ENCODE measurements at places on chromosomes 7 and 10.

DNA sequence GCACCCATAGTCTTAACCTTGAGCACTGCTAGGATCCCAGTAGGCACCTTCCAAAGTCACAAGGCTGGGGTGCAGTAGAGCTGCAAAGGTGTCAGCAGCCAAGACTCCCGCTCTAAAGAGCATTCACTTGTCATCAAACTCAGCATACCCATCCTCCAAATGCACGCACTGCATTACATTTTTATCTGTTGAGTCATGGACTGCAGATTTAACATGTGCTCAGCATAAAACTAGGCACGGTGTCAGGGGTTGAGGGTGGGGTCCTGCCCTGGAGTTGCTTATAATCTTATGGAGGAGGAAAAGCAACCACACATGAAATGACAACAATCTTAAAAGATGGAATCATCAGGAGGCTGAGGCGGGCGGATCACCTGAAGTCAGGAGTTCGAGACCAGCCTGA, 102.6 kb downstream of the PARP12 start:
- no peaks in the 10 kb centered on the region for H3K36me3 ChIP-seq
- no peak overlapping the region for H3K27ac ChIP-seq
- no peaks in the 10 kb centered on the region for H3K4me1 ChIP-seq
- no peak overlapping the region for H3K4me3 ChIP-seq
- H3K27me3 ChIP-seq, result no peaks in the 10 kb centered on the region
- no peak for DNase-seq

DNA sequence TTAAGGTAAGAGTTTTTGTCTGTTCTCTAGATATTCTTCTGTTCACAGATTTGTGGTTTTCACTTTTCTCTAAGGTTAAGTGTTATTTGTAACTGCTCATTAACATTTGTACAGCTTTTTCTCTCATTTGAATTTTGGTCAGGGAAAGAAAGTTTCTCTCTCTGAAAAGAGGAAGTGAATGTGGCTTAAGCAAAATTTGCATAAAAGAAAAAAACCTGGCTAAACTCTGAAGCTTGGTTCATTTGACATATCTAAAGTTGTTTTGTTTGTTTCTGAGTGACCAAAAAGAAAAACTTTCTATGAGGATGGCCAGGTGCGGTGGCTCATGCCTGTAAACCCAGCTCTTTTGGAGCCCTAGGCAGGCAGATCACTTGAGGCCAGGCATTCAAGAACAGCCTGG, 22.0 kb upstream of the SLC26A4 start:
- H3K27me3 ChIP-seq, result no peaks in the 10 kb centered on the region
- DNase-seq, result no peak
- H3K27ac ChIP-seq, result no peak overlapping the region

DNA sequence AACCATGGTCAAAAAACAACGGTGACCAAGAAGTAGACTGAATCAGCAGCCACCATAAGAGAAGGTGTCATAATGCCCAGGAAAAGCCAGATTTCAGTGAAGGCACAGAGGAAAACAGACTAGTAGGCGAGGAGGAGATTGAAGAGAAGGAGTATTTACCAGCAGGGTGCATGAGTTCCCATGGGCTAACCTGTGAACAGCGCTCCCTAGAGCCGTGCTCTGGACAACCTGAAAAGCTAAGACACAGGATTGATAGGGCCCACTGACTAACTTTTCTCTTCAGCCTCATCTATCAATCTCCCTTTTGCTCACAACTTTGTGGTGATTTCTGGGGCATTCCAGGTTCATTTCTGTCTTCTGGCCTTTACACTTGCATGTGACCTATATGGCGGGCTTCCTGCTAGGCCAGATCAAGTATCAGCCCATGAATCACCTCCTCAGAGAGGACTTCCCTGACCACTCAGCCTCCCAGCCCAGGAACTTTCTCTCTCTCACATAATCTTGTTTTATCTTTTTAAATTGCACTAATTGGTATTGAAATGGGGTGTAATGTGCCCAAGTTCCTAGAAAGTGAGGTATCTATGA, 12.8 kb downstream of the ANKRD22 start:
- peaks cover 8% of the 10 kb centered on the region for H3K4me1 ChIP-seq
- H3K27ac ChIP-seq, result no peak overlapping the region
- no peaks in the 10 kb centered on the region for H3K36me3 ChIP-seq
- no peak overlapping the region for H3K4me3 ChIP-seq

DNA sequence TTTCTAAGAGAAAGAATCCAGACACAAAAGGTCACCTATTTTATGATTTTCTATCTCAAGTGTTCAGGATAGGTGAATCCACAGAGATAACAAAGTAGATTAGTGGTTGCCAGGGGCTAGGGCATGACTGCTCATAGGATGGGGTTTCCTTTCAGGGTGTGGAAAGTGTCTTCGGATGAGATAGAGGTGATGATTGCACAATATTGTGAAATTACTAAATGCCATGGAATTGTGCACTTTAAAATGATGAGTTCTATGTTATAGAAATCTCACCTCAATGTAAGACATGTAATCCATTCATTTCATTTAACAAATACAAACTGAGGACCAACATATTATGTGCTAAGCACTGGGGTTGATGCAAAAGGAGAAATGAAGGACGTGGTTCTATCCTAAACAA, 76.4 kb upstream of the GALNT17 start:
- no peak overlapping the region for H3K4me3 ChIP-seq
- no peaks in the 10 kb centered on the region for H3K27me3 ChIP-seq
- H3K36me3 ChIP-seq, result no peaks in the 10 kb centered on the region
- DNase-seq, result no peak

DNA sequence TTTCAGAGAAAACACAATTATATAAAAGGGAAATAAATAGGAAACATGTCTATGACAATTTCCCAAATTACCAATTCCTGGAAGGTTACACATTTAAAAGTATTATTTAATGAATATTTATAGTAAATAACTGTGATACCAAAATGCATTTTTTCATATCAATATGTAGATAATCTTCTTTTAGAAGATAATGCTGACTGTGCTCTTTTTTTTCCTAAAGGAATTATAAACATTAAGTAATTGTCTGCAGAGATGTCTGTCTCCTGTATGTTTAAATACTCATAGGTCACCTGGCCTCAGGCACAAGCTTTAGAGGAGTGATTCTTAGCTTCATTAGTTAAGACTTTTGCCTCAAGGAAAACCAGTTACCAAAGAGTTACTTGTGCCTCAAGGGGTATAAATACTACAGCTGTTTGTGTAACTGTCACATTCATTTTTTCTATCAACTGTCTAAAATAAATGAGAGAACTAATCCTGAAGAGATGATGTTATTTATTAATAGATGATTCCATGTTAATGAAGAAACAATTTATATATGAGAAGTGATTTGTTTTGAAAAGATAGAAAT, 77.1 kb downstream of the DNAJC1 start:
- H3K4me3 ChIP-seq, result peak overlapping the region; percentile 21
- peaks cover 35% of the 10 kb centered on the region for H3K4me1 ChIP-seq
- no peaks in the 10 kb centered on the region for H3K27me3 ChIP-seq
